Pulmonary artery endothelial cell (primary cell): ENCODE measurements at places on chromosomes 3 and 15. TPM values are rescaled to one million over a fixed set of nuclear protein-coding genes. Genes with fewer than 3 reads are reported as not detected.

Gene LYZL4
- total RNA-seq, result not detected in 2 replicates

Gene SLC25A26
- total RNA-seq, result 12.9 and 25.9 TPM in 2 replicates

Gene TARS3
- 6.8 and 8.7 TPM in 2 replicates for total RNA-seq

Gene CPLX3
- not detected in 2 replicates for total RNA-seq

Gene MED12L
- total RNA-seq, result 0.11 and 0.20 TPM in 2 replicates

Gene UBAP1L
- total RNA-seq, result 0.40 and 1.1 TPM in 2 replicates

Gene PLSCR2
- not detected in 2 replicates for total RNA-seq

Gene ATP8B4
- not detected in 2 replicates for total RNA-seq

Gene SNX22
- 1.3 and 3.6 TPM in 2 replicates for total RNA-seq

Gene IMPG2
- 0.33 and 0.78 TPM in 2 replicates for total RNA-seq

Gene FBXW12
- total RNA-seq, result 0.13 TPM in 1 of 2 replicates, not detected in the other

Gene SCN5A
- total RNA-seq, result 8.4 and 13.6 TPM in 2 replicates

Gene OXTR
- total RNA-seq, result 0.07 and 0.28 TPM in 2 replicates

Gene SLC6A20
- not detected in 2 replicates for total RNA-seq

Gene FEZF2
- not detected in 2 replicates for total RNA-seq
